Activated naive CD4-positive, alpha-beta T cell treated with anti-CD3 and anti-CD28 coated beads, Interleukin-2, amount 50 U/mL, for 16 hours (primary cell): ENCODE measurements at places on chromosomes 1 and 21.

DNA sequence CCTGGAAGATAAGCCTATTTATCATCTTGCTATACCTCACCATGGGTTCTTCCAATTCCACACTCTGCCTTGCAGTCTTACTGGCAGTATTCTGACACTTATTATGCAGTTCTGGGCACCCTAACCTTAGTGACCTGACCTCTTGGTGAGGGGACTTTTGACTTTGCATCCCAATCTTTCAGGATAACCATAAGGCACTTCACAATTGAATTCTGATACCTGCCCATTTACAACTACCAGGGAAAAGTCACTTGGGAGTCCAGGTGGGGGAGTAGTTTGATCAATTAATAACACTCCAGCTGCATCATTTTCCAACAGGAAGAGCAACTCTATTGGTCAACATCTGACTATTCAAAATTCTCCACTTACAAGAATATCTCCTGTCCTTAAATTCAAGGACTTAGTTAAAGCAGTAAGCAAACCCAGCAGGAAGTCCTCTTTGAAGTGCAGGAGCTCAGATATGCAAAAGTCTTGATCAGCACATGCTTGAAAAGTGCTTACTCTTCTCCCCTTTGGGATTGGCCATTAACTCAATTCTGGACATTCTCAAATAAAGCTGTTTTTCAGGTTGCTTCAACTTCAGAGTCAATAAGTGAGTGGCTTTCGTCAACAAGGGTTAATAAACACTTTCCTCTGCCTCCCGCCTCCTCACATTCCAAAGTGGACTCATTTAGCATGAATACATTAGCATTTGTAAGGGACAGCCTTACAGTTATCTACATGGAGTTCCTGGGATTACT lies 177.4 kb upstream of the NRIP1 start:
- DNase-seq, result no peak

- no peak for DNase-seq
These were observed 59.4 kb downstream of the NRIP1 start for GRCh38 chr21:15005391-15005790.

GRCh38 chr1:238089615-238090014 lies 198.9 kb upstream of the ZP4 start:
- DNase-seq, result no peak

DNA sequence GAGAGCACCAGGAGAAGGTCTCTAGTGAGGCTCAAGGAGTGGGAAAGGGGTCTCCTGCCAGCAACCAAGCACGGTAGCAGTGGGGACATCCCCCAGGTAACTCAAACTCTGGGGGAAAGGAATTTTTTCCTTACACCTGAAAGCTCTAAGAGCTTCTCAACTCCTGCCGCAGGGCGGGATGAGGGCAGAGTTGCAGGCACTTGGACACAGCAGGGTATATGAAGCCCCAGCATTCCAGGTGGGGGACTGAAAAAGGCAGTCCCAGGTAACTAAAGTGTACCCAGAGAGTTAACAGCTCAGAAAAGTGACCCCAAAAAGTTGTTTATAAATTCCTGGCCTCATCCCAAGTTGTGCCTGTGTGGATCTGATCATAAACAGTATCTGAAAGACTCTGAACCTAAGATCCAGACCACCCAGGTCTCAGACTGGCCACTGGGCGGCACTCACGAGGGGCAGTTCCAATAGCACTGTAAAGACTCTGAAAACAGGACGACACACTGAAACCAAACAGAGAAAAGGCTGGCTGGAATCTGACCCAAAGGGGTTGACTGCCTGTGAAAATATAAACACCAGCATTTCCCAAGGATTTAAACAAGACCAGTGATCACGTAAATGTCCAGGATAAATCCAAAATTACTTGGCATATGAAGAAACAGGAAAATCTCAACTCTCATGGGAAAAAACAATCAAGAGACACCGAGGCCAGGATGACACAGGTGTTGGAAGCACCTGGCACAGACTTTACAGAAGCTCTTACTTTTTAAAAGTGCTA lies 47.5 kb downstream of the HSF2BP start:
- no peak for DNase-seq

DNA sequence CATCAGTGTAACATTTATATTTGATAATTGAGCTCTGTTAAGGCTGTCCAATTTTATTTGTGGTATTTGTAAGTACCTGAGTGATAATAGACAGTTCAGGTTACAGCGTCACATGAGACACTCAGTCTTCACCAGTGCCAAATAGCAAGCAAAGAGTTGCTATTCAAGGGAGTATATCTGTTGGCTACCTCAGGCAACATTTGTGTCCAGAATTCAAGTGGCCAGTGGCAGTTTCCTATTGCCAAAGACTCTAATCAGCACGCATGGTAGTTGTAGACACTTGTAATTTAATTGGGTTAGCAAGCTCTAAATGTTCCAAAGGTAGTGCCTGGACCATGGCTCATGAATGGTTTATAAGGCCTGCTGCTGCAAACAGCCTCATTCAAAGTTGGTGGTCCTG lies 1524.3 kb upstream of the B3GALT2 start:
- no peak for DNase-seq
